Trophoblast cell (in vitro differentiated cells and primary cell): ENCODE measurements at places on chromosomes 6 and 20.

- H3K27me3 ChIP-seq: no peaks in the 10 kb centered on the region
- H3K27ac ChIP-seq: no peak overlapping the region
- no peaks in the 10 kb centered on the region for H3K4me1 ChIP-seq
These were observed 181.2 kb upstream of the PMEPA1 start for GRCh38 chr20:57891014-57891413.

- H3K4me3 ChIP-seq: no peak overlapping the region
- H3K27me3 ChIP-seq: no peaks in the 10 kb centered on the region
- no peak overlapping the region for H3K27ac ChIP-seq
- H3K4me1 ChIP-seq: peaks cover 3% of the 10 kb centered on the region
These were observed 93.7 kb downstream of the PSMB1 start for GRCh38 chr6:170459451-170459850.

GRCh38 chr6:157845493-157846259 lies 22.6 kb downstream of the SNX9 start:
- no peak overlapping the region for H3K27ac ChIP-seq
- no peak overlapping the region for H3K4me3 ChIP-seq
- peaks cover 2% of the 10 kb centered on the region for H3K36me3 ChIP-seq
- DNase-seq: no peak
- H3K4me1 ChIP-seq: peaks cover 10% of the 10 kb centered on the region

- H3K4me1 ChIP-seq: no peaks in the 10 kb centered on the region
- peak; percentile 6 for DNase-seq
- H3K27ac ChIP-seq: peak overlapping the region; percentile 27
- H3K27me3 ChIP-seq: no peaks in the 10 kb centered on the region
- H3K36me3 ChIP-seq: no peaks in the 10 kb centered on the region
- no peak overlapping the region for H3K4me3 ChIP-seq
These were observed 562.7 kb downstream of the RFPL4B start for GRCh38 chr6:112909781-112910180.

GRCh38 chr6:6412700-6413099 lies 92.2 kb upstream of the F13A1 start:
- no peak overlapping the region for H3K4me3 ChIP-seq
- H3K36me3 ChIP-seq: no peaks in the 10 kb centered on the region
- H3K27me3 ChIP-seq: no peaks in the 10 kb centered on the region
- H3K27ac ChIP-seq: no peak overlapping the region
- H3K4me1 ChIP-seq: no peaks in the 10 kb centered on the region
